ENCODE measurements at places on chromosomes 11 and 22.

- DNase-seq, result no peak
Measured at GRCh38 chr11:34631297-34631696, 10.4 kb downstream of the EHF start.

DNA sequence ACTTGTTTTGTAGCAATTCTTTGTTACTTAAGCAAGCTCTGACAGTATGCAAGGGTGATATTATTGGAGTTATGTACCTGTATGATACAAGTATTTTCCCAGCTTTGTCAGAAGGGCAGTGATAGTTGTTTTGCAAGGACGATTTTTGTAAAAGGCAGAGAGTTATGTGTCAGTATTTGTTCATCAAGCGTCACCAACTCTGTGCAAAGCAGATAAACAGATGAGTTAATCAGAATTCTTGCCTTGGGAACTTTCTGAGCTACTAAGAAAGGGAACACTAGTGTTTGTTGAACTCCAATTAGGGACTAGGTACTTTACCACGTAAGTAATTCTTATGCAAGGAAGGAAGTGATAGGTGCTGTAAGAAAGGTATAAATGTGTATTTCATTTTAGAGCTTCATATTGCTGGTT, 1.4 kb downstream of the USP47 start:
- DNase-seq, result peak; percentile 32

DNA sequence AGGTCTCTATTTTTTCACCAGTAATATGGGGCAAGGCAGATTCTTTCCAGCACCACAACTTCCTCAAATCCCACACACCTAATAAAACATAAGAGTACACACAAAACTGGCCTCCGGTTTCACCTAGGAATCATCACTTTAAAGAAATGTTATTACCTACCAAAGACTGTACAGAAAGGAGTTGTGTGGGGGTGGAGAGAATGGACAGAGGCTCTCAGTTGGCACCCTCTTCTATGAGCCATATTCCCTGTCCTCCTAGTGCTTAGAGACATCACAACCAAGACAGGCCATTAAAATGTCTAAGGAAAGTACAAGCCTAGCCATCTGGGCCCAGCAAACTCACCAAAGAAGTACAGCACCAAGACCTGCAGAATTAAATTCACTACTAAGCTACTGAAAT, 56.1 kb downstream of the RBFOX2 start:
- peak; percentile 38 for DNase-seq

GRCh38 chr11:75031771-75032549, 43.2 kb downstream of the NEU3 start:
- peak; percentile 58 for DNase-seq

DNA sequence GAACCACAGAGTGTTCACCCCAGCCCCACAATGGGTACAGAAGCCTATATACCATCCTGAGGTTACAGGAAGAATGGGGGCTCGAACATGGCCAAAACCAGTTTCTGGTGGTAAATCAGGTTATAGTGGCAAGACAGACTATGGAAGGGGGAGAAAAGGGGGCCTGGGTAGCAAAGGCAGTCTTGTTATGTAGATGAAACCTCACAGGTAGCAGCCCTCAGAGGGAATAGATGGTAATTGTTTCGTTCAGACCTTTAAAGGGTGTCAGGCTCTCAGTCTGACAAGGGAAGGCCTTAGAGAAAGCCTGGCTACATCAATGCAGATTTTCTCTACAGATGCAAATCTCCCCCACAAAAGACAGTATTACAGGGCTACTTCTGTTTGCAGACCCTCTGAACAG, 3.4 kb downstream of the CAPN1 start:
- no peak for DNase-seq

DNA sequence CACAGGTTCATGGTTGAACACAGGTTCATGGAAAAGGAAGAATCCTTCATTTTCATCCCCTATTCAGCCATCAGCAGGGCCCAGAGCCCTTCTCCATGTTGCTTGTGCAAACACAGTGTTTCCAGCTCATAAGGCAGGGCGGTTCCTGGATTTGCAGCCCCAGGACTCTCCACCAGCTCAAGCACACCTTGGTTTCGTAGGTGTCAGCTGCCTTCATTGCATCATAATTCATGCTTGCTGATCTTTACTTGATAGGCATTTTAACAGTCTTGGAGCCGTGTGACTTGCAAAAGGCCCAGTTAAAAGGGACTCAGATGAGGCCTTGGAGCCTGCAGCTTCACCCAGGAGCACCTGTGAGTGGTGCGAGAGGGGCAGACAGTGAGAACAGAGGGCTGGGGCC, 318.1 kb upstream of the B3GAT1 start:
- DNase-seq, result no peak

- DNase-seq, result no peak
Measured at GRCh38 chr11:81340225-81340624, 1393.4 kb downstream of the FAM181B start.

GRCh38 chr11:82610671-82611070, 123.0 kb downstream of the FAM181B start:
- DNase-seq, result no peak

DNA sequence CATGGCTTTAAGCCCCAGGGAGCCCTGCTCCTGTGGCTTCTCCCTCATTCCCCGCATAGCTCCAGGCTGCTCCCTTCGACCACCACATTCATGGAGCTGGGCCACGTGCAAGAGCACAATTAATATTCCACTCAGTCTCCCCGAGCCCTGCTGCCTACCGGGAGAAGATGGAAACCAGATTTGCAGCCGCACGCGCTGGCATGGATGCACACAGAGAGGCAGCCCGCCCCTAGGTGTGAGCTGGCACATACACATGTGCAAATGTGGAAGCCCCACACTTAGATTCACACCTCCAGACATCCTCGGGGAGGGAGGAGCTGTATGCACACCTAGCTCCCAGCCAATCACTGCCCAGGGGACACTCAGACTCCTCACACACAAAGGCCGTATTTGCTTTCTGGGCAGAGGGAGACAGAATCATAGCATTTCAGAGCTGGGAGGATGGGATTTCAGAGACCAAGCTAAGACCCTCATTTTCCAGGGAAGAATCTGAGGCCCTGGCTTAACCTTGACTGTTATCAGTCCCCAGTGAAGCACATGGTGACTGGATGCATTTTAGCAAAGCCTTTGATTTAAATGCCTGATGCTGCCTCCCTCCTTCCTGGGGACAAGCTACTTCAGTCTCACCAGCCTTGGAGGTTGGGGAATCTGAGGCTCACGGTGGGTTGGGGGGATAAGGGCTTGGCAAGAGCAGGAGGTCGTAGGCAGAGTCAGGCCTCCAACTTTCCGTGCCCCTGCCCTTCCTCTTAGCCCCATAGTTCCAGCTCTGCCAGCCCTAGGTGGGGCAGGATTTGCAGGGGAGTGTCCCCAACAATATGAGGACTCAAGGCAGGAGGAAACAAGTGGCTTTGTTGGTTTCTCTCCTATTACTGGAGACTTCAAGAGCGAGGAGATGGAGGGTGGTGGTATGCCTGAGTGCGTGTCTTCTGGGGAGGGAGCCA, 5.3 kb upstream of the CREB3L1 start:
- peak; percentile 82 for DNase-seq

DNA sequence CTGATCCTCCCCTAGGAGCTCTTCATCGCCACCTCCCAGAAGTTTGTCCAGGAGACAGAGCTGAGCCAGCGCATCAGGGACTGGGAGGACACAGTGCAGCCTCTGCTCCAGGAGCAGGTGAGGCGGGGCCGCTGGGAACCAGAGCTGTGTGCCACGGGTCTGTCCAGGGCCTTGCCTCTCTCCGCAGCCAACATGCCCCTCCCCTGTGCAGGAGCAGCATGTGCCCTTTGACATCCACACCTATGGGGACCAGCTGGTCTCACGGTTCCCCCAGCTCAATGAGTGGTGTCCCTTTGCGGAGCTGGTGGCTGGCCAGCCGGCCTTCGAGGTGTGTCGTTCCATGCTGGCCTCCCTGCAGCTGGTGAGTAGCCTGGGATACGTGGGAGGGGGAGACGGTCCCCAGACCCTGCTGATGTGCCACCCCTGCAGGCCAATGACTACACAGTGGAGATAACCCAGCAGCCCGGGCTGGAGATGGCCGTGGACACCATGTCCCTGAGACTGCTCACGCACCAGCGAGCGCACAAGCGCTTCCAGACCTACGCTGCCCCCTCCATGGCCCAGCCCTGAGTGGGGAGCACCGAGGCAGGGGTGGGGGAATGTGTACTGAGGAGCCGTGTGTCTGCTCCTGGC, 2.5 kb downstream of the SCO2 start:
- no peak for DNase-seq

GRCh38 chr11:83608571-83608970, 322.4 kb upstream of the CCDC90B start:
- DNase-seq, result no peak

GRCh38 chr11:93844568-93844967, 5.8 kb downstream of the VSTM5 start:
- DNase-seq, result no peak

GRCh38 chr11:62269654-62270278, at the start of gene SCGB2A2:
Gene SCGB2A2, plus strand, starts transcription at chr11:62270158. Its CDS starts 59 bp downstream, at chr11:62270217.
- no peak for DNase-seq

- no peak for DNase-seq
Measured at GRCh38 chr22:37907036-37907954, 1.2 kb downstream of the MICALL1 start.

DNA sequence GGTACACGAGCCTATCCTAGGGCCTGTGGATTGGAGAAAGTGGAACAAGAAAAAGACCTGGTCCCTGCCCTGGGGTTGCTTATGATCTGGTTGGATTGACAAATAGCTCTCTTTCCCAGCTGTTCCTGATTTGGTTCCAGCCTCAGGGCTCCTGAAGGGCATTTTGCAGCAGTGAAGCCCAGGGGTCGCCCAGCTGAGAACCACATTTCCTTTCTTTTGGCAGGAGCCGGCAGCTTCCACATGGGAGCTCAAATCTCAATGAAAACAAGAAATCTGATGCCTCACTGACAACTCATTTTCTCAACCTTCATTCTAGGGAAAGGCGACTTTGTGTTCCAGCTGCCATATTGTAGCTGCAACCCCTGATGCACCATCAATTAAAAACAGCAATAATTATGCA, 140.6 kb upstream of the CADM1 start:
- peak; percentile 49 for DNase-seq

DNA sequence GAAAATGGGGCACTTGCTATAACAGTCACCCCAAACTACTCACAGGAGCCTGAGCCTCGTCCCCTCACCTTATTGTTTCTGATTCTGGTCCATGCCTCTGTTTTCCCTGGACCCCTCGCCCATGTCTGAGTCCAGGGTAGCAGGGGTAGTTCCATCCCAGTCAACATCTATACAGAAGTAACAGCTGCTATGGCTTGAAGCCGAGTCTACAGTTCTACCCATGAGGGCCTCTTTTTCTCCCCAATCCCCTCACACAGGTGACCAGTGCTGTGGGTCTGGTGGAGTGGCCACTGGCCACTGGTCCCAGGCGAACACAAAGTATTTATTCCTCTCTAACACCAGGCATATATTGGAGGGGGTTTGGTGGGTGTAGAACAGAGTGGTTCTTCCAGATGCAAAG, 116.4 kb downstream of the ZNF280B start:
- no peak for DNase-seq

DNA sequence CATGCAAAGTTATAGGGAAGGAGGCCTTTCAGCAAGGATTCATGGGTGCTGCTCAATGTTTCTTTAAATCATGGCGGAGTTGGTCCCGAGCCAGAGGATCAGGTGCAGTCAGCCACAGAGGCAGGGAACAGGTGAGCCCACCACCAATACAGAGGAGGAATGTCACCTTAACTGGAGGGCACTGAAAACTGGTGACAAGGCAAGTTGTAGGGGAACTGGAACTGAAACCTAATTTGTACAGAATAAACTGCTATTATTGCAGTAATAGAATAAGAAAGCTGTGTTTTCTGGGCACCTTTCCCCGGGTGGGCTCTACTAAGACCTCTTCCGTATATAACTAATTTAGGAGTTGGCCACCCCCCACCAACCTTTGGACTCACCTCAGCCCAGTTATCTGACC, 296.0 kb upstream of the NARS2 start:
- no peak for DNase-seq

GRCh38 chr11:120178561-120179056, 32.2 kb upstream of the OAF start:
- no peak for DNase-seq

GRCh38 chr11:19283991-19284390, 43.2 kb upstream of the E2F8 start:
- no peak for DNase-seq

DNA sequence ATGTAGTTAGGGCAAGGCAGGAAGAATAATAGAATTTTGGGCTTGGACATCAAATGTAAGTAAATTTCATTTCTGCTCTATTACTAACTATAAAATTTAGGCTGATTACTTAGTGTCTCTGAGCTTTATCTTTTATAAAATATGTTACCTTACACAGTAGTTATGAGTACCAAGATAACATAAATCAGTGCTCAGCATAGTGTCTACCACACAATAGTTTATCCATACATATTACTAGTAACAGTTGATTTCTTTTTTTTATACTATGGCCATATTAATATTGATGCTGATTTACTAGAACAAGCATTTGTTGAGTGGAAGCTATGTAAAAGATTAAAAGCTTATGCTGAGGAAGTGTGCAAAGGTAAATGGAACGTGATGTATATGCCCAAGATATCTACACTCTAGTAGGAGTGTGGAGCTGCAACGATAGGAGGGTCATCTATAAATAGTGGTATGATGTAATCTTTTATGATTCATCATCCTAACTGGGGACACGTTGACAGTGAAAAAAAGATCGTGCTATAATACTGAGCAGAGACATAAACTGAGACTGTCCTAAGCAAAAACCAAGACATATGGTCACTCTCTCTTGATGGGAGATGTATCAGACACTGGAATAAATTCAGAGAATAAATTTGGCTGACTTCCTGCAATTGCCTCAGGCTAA, 8.7 kb upstream of the SLC5A12 start:
- DNase-seq, result peak; percentile 25

GRCh38 chr11:69906453-69906907, 87.3 kb upstream of the FGF3 start:
- no peak for DNase-seq

- DNase-seq, result no peak
Measured at GRCh38 chr11:3816673-3817072, 8.3 kb downstream of the PGAP2 start.

GRCh38 chr22:20625270-20625669, 117.9 kb downstream of the MED15 start:
- no peak for DNase-seq

GRCh38 chr11:74929431-74930363, 19.2 kb downstream of the XRRA1 start:
- peak; percentile 89 for DNase-seq

GRCh38 chr22:49448526-49448925, 379.1 kb downstream of the BRD1 start:
- DNase-seq, result no peak

- DNase-seq, result peak; percentile 59
Measured at GRCh38 chr22:40175611-40176244, 2.0 kb upstream of the TNRC6B start.
